ENCODE measurements at places on chromosomes 5 and 9.

- no peak for DNase-seq
Observed at GRCh38 chr5:10775646-10776045, 14.6 kb upstream of the DAP start.

DNA sequence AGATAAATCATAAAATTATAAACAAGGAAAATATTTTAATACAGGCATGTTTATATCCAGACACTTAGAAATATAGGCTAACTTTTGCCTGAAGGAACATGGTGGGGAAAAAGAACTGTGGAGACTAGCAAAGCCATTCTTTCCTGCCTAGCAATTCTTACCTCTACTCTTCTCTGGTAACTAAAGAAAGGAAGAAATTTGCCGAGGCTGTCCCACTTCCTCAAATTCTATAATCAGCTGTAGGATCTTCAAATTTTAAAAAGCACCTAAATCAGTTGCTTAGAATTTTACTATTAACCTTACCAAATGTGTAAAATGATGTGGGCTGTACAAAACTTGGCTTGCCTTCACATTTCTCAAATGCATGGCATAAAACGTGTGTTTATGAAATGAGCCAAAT is 249.1 kb upstream of the SMARCA2 start:
- no peak for DNase-seq

GRCh38 chr5:14071433-14071832 is 71.7 kb upstream of the TRIO start:
- no peak for DNase-seq

GRCh38 chr5:109775130-109775529 is 85.4 kb downstream of the MAN2A1 start:
- no peak for DNase-seq

DNA sequence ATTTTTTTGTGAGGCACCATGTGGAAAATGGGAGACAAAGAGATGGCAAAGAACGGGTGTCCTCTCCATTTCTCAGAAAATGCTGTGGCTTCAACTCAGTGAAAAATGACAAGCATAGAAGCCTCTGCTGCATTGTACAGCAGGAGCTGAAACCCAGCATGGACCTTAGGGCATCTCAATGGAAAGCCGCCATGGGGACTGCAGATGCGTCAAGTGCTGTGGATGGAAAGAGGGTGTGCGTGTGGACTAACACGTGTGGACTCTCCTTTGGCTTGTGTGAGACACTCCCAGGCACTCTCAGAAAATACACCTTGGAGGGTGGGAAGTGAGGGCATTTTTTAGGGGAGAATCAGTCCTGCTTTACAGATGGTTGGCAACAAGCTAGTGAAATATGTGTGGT is 2.2 kb upstream of the GLRX start:
- no peak for DNase-seq

GRCh38 chr9:77751341-77752091 is 103.4 kb upstream of the GNA14 start:
- no peak for DNase-seq

DNA sequence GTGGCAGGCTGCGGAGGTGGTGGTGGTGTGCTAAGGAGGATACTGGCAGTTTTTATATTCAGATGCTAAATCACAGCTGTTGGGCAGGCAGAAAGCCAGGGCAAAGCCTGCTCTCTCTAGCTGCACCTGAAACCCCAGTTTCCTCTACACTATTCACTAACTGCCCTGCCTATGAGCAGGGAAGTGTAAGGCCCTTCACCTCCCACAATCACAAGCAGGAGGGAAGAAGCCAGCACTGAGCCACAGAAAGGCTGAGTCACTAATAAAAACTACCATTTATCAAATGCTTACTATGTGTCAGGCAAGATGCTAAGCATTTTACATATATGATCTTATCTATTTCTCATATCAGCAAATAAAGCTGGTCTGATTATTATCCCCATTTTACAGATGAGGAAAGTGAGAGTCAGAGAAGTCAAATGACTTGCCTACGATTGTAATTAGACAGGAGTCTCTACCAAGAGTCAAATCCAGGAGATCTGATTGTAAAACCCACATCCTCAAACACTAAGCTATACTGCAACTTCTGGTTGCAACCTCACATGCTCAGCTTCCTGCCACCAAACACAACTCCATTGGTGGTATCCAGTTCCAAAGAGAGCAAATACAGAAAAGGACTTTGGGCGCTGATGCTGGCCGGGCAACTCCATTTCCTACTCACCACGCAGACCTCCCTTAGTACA is 17.7 kb upstream of the IL6ST start:
- no peak for DNase-seq

GRCh38 chr9:99694393-99694792 is 127.3 kb upstream of the NR4A3 start:
- DNase-seq = no peak

DNA sequence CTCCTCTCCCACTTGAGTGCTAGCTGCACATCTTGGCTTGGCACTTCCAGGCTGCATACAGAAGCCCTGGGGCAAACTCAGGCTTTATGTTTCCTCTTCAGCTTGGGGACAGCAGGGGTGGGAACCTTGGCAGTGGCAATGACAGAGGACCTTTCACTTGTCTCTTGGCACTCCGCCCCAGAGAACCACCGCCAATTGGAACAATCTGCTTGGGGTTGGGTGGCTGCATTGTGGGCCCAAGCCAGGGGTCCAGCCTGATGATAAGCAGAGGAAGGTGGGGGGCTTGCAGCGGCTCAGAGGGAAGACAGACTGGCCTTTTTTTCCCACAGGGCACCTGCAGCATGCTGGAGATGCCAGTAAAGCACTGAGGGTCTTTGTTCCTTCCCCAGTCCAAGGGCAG is 179.0 kb upstream of the NMUR2 start:
- DNase-seq = no peak

All from LNCaP clone FGC (cell line).